ENCODE measurements at places on chromosomes 5 and 9.

- DNase-seq: no peak
Measured at GRCh38 chr9:12091865-12092527, 601.2 kb upstream of the TYRP1 start.

DNA sequence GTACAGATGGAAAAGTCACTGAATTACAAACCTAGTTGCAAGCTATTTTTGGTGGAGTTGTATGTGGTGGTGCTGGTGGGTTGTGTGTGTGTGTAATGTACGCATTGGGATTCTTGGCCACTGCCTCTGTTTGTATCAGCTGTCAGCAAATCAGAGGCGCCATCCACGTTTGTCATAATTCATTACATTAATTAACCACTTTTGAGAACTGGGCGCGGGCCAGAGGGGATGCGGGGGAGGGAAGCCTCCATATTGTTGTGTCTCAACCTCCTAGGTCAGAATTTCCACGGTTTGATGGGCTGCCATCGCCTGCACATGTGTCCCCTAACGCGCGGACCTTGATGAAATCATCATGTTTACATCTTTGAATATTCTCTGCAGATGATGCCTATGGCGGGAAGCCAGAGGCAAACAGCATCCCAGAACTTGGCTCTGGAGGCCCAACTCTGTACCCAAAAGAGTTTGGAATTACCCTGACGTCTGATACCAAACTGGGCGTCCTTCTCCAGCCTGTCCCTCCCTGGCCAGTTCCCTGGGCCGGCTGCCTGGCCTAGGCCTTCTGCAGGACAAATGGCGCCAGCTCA, 54.9 kb downstream of the FGF18 start:
- no peak for DNase-seq

DNA sequence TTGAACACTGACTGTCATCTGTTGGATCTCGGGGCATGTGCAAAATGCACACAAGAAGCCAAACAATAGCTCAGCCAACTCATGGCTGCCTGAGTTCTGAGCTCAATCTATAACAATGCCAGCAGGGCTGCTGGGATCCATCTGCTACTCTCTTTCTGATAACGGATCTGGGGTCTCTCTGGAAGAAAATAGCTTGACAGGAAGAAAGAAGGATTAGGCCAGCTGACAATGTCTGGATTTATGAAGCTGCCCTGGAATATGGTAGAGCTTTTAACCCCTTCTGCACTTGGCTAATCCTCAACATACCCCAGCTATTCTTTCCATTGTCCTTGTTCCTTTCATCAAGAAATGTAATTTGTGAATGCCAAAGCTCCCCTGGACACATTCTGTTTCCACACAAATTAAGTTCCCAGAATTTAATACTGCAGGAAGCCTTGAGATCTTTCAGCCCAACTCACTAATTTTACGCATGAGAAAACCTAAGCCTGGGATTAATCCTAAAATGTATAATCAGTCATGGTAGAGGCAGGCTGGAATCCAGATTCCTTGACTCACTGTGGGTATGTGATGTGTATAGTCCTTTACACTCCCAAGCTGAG, 62.7 kb upstream of the PCA3 start:
- DNase-seq: no peak

DNA sequence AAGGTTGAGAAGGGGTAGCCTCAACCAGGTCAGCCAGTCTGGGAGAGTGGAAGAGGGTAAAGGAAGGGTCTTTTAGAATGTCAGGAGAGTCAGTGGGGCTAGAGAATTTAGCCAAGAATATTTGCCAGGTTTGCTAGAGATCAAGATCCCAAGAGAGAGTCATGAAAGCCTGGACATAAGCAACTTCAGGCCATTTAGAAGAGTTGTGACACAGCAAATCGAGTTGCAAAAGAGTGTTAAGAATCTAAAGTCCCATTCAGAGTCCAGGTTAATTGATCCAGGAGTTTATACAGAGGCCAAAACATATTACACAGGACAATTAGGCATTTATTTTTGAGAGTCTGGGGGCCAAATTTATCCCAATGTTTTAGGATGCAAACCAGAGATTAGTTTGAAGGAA, 1260.1 kb upstream of the ACO1 start:
- no peak for DNase-seq

DNA sequence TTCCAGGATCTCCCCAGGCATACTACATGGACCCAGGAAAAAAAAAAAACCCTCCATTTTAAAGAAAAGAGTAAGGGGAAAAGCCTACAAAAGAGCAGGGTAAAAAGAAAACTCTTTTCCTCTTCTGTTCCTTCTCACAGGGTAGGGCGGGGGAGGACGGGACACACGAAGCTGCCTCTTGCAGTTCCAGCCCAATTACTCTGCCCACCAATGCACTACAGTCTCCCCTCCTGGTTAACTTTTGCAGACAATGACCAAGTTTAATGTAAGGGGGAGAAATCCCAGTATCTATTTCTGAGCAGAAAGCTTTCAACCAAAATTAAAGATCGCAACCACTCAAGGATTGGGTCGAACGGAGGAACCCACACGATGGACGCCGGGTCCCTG, 1.3 kb downstream of the BRD3 start:
- DNase-seq: no peak

DNA sequence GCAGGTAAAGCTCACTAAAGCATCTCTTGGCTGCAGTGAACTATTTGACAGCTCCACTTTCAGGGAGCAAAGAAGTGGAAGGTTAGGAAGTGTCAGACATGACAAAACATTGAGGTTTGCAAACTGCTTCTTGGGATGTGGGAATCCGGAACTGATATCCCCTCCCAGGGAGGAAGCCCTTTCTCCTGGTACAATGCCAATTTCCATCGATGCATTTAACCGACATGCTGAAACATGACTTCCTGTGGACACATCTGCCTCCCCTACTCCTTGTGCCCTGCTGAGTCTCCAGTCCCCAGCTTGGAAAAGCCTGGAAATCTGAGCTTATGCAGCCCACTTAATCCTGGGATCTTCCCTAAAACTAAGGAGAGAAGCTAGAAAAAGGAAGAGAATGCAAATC, 323.1 kb upstream of the DAP start:
- DNase-seq: no peak

DNA sequence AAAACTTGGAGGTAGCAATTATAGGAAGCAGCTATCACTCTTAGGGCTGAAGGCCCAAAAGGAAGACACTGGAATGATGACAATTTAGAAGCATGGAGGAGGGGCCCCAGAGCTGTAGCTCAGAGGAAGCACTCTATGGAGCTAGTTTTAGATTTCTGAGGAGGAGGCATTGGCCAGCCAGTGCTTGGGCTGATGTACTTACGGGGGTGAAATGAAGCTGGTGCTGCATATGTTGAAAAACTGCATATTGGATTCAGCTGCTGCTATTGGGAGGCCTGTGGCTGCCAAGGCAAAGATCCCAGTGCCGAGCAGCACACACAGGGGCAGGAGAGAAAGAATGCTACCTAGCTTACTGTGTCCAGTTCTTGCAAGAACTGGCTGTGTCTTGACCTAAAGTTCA, 53.9 kb upstream of the HMHB1 start:
- DNase-seq: no peak

DNA sequence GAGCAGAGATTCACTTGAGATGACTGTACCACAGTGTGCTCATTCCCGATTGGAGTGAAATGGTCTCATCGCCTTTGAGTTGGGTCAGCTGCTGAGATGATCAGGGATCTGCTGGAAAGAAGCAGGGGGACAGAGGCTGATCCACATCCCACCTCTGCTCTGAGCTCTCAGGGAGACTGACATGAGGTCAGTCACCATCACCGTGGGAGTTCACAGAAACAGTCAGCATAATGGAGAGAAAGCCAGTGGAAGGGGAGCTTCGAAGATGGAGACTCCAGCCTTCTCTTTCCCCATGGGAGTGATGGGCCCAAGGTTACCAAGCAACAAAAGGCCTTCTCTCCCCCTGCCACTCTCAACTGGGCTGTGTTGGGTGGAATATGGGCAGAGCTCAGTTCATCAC, 276.4 kb downstream of the CDK5RAP2 start:
- DNase-seq: no peak

DNA sequence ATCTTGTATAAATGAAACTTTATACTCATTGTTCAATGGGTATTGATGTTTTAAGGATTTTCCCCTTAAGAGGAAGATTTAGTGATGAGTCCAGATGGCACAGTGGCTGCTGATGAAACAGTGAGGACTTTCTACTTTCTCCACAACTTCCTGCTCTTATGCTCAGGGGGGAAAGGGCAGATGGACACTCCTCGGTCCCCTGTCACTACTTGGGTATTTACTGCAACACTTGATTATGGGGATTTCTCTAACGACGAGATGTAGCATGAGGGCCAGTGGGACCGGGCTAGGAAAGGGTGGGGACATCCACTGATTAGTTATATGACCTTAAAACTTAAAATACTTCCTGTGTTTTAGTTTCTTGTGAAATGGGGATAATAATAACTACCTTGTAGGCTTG, 146.1 kb upstream of the HMHB1 start:
- DNase-seq: no peak

DNA sequence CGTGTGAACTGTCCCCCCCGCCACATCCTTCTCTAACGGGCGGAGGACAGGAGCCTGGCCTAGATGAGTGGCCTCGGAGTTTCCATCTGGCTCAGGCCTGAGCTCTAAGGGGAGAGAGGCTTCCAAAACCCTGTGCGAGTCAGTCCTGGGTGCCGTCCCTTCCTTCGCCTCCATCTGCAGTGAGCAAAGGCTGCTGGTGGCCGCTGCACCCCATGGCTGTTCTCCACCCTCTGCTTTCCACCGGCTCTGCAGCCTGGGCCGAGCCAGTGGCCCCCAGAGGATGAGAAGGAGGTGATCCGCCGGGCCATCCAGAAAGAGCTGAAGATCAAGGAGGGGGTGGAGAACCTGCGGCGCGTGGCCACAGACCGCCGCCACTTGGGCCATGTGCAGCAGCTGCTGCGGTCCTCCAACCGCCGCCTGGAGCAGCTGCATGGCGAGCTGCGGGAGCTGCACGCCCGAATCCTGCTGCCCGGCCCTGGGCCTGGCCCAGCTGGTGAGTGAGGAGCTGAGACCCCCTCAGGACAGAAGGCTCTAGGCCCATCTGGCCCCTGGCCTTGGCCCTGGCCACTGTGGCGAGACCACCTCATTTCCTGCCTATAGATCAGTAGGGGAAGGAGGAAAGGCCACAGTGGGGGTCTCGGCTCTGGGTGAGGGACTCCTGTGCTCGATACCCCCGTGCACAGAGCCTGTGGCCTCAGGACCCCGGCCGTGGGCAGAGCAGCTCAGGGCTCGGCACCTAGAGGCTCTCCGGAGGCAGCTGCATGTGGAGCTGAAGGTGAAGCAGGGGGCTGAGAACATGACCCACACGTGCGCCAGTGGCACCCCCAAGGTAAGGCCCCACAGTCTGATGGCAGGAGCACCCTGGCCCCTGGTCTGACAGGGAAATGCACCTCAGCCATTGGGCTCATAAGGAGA, 3.0 kb downstream of the PKN3 start:
- DNase-seq: no peak

DNA sequence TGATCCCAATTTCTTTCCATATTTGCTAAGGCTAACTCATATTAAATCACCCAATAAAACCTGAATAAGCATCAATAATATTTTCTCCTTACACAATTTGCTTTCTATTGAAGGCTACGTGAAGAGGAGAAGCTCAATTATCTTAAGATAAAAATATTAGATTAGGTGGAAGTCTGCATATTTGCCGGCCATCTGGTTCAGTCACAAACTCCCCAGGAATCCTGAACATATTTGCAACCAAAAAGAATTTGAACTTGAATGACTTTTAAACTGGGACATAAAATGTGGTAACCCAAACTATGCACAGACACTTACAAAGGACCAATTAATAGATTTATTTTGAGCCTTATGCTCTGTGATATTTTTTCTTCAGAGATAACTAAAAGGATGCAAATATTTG, 92.3 kb downstream of the HAPLN1 start:
- DNase-seq: no peak

- DNase-seq: no peak
Measured at GRCh38 chr5:579746-580366, 32.3 kb upstream of the CEP72 start.

DNA sequence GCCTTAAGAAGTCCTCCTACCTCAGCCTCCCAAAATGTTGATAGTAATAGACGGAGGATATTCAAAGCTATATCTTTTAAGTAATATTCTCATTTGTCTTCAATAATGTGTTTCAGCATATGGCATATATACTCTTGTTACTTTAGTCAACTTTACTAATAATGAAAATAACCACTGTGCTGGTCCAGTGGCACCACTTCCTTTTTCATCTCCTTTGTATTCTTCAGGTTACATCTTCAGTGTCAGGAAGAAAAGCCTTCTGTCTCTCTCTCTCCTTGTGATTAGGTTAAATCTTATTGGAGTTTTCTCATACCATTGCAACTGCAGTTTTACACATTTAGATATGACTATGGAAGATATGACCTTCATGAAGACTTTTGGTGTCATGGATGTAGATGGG, 31.3 kb downstream of the PARP8 start:
- DNase-seq: no peak

DNA sequence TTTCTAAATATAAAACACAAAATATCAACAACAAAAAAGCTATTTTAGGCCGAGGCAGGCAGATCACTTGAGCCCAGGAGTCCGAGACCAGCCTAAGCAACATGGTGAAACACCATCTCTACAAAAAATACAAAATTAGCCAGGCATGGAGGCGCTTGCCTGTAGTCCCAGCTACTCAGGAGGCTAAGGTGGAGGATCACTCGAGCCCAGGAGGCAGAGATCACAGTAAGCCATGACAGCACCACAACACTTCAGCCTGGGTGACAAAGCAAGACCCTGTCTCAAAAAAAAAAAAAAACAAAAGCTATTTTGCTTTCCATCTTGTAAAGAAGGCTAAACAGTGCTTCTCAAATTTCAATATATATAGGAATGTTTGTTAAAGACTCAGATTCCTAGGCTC, 11.3 kb downstream of the C5orf15 start:
- DNase-seq: no peak

DNA sequence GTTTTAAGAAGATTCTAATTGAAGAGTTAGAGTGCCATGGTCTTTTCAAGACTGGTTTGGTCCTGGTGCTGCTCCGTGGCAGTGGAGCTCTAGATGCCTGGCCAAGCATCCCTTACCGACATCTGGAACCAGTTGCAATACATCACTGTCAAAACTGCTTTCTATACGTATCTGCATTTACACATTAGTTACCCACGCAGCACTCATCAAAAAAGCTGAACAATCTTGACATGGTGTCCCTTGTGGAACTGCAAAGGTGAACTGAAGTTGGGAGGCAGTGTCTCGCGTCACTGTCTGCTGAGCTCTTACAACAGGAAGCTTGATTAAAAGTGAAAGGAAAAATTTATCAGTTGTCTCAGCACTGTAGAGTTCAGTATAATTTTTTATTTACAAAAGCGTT, 82.6 kb downstream of the PBX3 start:
- DNase-seq: no peak

DNA sequence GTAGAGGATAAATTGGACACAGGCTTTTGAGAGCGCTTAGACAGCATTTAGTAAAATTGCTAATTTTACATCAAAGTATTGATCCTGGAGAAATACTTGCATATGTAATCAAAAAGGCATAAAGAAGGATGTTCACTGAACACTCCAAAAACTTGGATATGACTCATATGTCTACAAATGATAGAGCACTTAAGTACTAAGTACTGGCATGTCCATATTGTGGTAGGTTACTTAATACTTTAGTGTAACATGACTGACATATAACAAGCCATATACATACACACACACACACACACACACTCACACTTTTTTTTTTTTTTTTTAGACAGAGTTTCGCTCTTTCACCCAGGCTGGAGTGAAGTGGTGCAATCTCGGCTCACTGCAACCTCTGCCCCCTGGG, 361.9 kb downstream of the ARHGEF28 start:
- no peak for DNase-seq
